ENCODE measurements at places on chromosomes 3 and 15.

DNA sequence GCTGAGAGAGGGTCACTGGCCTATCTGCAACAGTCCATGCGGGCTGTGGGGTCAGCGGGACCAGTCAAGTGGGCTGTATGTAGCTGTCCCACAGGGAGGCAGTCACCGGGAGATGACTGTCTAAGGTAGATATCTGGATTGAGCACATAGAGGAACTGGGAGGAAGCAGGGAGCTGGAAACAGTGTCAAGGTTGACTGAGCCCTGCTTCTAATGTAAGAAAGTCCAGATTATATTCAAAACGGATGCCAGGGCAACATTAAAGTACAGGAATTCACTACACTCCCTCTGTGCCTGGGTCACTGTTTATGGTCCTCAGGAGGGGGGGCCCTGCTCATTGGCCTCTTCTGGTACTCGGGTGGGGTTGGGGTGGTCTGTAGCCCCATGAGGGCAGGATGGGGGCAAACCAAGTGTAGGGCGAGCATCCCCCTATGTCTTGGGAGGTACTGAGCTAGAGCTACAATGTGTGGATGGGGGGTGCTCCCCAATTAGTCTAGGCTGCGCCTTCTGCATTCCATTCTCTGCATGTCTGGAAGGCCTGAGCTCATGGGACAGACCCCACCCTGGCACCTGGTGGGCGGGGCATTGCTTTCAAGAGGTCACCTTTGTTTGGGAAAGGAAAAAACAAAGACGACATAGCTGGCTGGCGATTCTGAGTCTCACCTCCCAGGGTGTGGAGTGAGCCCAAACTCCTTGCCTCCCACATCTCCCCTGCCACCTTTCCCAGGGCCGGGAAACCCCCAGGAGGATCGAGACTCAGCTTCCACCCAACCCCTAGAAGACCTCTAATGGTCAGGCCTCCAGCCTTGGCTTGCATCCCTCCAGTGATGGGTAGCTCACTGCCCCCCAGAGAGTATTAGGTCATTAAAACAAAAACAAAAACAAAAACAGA lies 45.1 kb upstream of the C15orf39 start:
- DNase-seq: no peak

DNA sequence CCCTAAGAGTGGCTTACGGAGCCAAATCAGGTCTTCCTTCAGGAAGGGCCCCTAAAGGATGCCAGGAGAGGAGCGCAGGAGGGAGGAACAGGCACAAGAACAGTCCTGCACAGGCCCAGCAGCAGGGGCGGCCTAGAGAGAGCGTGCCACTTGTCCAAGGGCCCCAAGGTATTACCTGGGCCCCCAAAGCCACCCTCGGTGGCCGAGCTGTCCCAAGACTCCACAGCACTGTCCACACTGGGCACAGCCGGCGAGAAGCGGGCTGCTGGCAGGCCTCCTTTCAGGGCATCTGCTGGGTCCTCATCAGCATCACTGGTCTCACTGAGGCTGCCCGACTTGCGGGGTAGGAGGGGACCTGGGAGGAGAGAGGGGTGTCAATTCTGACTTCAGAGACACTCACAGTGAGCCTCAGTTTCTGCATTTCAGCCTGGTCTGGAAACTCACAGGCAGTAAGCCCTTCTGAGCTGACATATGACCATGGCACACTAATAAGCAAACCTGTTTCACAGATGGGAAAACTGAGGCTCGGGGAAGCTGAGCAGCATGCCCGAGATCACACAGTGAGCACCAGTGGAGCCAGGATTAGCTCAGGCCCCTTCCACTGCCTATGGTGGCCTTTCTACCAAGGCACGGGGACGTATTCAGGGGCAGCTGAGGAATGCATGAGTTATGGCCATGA lies 33.4 kb downstream of the GRIP2 start:
- no peak for DNase-seq

DNA sequence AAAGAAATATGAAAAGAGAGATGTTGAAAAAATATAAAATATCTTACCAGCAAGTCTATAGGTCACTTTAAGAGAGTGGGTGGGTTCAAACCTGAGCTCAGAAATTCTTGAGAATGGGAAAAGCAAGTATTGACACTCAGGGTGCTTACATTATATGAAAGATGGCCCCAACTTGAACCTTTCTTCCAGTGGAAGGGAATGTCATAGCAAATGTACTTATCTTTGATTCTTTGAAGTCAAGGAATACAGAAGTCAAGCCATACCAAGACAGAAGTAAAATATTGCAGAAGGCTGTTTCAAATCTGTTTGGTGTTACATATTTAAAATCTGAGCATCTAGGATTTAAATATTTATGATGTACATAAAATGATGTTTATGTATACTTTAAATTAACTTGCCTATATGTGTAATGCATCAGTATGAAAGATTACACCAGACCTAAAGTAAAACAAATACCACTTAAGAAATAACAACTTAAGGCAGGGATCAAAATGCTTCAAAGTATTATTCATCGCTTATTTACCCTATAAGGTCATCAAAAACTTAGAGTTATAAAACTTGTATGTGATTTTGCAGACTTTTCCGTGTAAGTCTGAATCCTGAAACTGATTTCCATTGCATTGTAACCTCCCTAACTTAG lies 8.7 kb downstream of the MME start:
- DNase-seq: no peak

DNA sequence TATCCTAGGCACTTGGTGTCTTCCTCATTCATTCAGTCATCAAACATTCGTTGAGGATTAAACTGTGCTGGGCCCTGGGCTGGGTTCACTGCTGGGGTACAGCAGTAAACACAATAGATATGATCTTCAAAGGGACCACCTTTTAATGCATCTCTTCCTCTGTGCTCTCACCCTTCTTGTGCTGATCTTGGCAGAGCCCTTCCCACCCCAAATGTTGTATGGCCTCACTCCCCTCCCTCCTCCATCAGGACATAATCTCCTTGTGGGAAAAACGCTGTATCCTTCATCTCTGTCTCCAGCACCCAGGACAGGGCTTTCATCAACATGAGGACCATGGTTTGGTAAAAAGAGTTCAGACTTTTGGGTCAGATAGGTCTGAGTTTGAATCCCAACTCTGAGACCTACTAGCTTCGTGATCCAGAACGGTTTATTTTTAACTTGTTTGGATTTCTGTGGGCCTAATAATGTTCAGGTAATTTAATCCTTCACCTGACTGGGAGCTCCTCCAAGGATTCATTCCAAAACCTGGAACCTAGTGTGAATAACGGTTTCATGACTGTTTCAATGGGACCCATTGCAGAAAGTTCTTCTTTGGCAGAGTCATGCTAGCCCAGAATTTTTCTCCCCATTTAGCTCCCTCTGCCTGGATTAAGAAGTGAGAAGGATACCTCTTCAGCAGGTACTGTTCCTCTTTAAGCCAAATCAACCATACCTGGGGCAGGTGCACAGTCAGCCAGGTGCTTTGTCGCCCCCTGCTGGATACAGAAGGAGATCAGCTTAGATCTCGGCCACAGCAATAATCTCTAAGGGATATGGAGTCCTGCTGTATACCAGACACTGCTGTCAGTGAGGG lies 5.2 kb upstream of the WNT7A start:
- DNase-seq: peak; percentile 35

GRCh38 chr3:30855400-30856292 lies 38.8 kb downstream of the GADL1 start:
- no peak for DNase-seq

DNA sequence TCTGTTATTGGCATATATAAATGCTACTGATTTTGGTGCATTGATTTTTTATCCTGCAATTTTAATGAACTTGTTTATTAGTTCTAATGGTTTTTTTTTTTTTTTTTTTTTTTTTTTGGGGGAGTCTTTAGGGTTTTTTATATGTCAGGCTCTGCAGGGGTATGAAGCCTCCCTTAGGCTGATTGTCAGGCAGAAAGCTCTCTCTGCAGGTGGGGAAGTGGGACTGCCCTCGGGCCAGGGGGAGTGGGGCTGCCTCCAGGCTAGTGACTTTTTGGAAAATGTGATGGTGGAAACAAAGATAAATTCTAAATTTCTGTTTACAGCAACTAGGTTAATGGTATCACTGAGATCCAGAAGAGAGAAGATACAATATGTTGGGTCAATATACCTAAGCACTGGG lies 14.4 kb upstream of the NAALADL2 start:
- no peak for DNase-seq

DNA sequence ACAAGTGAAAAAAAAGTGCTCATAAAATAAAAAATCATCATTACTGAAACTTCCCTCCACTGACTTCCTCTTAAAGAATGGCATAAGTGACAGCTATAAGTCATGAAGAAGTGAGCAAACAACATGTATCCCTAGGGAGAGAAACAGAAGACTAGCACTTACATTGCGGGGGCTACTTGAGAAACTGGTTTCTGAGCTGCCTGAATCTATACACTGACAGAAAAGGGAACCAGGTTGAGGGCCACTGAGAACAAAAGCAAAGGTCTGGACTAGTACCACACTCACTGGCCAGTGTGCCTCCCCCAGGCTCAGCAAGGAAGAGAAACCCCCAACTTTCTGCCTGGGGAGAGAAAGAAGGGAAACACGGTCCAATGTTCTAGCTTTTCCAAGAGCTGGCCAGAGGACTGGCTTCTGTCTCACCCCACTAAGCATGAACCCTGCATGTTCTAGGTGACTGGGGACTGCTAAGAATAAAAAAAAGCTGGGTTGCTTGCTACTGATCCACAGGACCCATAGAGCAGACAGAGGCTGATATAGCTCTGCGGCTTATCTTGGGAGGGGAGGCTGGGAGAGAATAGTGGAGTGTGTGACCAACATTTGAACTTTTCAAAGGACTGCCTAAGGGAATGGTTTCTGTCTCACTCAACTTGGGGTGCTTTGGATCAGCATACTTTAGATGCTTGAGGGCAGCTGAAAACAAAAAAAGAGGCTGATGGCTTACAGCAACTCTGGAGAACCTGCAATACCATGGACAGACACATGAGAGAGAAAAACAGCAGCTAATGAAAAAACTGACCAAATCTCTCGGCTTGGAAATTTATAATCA lies 8.1 kb downstream of the RAD18 start:
- DNase-seq: no peak

DNA sequence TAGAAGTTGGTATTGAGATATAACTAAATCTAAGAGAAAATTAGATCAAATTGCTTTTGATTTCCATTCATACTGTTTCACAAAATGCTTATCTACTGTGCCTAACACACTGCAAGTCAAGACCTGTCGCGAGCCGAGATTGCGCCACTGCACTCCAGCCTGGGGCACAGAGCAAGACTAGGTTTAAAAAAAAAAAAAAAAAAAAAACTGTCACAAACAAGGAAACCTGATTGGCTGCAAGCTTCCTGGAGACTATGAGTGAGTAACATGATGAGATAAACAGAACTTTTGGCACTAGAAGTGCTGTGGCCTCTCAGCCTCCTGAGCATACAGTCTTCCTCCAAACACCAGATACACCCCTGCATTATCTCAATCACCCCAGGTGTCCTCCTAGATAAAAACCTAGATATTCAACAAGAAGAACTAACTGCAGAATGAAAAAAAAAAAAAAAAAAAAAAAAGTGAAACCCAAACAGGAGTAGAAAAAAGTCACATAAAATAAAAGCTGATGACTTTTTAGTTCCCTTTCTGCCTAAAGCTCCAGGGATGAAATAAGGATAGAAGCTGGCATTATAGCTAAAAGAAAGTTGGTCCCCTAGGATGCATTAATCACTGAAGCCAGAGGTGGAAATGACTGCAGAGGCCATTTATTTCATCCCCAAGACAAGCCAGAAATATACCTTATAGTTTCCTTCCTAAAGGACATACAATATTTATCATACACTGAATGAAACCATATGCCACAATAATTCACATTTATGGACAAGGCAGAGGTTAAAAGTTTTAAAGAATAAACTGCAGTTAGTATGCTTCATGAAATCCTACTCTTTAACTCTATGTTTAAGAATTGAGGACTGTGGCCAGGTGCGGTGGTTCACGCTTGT lies 82.4 kb downstream of the P3H2 start:
- DNase-seq: no peak

GRCh38 chr3:177776661-177777101 lies 579.4 kb upstream of the TBL1XR1 start:
- DNase-seq: no peak

DNA sequence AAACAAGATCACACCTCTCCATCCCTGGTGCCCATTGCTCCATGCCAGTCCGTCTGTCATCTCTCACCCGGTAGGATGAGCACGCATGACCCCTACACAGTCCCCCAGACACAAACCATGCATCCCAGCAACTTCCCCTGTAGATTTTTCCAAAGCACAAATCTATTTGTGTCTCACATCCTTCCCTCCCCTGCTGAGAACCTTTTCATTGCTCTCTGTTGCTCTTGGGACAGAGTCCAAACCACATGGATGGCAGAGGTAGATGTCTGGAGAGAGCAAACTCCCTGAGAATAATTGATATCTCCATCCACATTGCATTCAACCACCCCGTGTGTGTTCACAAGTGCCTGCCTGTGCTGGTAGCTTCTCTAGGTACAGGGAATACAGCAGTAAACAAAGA lies 29.9 kb upstream of the LRTM1 start:
- no peak for DNase-seq

DNA sequence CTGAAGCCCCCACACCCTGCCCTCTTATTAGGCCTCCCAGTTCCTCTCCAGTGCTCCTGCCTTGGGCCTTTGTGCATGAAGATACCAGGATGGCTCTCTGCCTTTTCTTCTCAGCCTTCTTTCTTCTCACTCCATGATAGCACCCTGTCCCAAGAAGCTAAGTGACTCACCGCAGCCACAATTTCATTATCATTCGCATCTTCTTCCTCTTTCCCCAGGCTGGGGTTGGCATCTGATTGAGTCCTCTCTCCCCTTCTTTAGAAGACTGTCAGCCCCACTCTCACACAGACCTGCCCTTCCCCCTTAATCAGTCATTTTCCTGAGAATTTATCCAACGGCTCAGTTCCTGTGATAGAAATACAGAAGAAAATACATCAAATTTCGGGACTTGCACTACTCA lies 102.0 kb downstream of the STAC start:
- DNase-seq: no peak

DNA sequence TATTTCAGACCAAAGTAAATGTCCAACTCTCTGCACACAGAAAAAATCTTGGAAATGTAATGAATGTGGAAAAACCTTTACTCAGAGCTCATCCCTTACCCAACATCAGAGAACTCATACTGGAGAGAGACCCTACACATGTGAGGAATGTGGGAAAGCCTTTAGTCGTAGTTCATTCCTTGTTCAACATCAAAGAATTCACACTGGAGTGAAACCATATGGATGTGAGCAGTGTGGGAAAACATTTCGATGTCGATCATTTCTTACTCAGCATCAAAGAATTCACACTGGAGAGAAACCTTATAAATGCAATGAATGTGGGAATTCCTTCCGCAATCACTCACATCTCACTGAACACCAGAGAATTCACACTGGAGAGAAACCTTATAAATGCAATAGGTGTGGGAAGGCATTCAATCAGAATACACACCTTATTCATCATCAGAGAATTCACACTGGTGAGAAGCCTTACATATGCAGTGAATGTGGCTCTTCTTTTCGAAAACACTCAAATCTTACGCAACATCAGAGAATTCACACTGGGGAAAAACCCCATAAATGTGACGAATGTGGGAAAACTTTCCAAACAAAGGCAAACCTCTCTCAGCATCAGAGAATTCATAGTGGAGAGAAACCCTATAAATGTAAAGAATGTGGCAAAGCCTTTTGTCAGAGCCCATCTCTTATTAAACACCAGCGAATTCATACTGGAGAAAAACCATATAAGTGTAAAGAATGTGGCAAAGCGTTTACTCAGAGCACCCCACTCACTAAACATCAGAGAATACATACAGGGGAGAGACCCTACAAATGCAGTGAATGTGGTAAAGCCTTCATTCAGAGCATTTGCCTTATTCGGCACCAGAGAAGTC lies 8.0 kb upstream of the ZNF501 start:
- DNase-seq: no peak

- no peak for DNase-seq
Observed at GRCh38 chr3:143220741-143221140, 101.2 kb downstream of the CHST2 start.

Data from T-helper 22 cell (primary cell).